Esophagus mucosa (tissue), 1 donor: ENCODE measurements at places on chromosomes 4 and X.

- ATAC-seq, result no peak
Measured at GRCh38 chrX:45437186-45437585, 236.5 kb upstream of the DIPK2B start.

- ATAC-seq, result peak; percentile 70
Measured at GRCh38 chrX:56803850-56804681, 75.0 kb downstream of the NBDY start.

GRCh38 chr4:185082561-185082960, 60.5 kb upstream of the SLC25A4 start:
- no peak for ATAC-seq

DNA sequence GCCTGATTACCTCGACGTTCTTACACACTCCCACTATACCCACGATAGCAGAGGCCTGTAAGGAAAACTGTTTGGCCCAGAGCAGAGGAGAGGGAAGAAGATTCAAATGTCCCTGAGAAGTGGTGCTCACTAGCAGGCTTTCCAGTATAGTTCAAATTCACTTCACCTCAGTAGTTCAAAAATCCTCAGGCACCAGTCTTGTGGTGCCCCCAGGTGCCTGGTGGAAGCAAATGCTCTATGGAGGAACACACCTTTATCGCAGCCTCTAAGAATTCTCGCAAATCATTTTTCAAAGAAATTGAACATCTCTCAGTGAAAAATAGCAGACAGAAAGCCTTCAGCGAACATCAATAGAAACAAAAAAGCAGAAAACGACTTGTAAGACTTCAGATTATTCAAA, 12.2 kb upstream of the MTMR1 start:
- peak; percentile 37 for ATAC-seq

GRCh38 chr4:93841803-93842345, 13.3 kb downstream of the ATOH1 start:
- ATAC-seq, result no peak

DNA sequence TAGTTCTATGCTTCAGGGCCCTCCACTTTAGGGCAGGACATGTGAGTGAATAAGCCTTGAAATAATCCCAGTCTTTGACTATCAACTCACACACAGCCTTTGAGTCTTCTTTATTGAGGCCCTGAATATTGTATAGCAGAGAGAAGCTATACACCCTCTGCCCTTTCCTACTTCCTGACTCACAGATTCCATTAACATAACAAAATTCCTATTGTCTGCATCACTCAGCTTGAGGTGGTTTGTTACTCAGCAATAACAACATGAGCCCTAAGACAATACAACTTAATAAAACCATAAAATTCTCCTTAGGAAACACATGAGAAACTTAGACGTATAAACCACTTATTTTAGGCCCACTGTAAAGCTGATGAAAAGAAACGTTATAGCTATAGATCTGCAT, 680.3 kb upstream of the DIAPH2 start:
- ATAC-seq, result no peak

DNA sequence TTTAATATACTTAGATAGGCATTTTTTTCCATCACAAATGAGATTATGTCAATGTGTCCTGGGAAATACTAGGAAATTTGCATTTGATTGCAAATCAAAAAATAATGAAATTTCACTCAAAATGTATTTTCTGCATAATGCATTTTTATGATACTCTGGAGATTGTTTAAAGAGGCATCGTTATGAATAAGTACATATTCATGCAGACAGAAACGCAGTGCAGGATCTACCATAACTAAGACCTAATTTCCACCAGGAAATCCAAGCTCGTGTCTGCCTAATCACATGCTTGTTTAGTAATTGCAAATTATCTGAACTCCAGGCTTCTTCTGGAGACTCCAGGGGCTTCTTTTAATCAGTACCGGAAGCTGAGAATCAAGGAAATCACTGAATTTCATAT, 163.5 kb upstream of the MXRA5 start:
- ATAC-seq, result no peak

DNA sequence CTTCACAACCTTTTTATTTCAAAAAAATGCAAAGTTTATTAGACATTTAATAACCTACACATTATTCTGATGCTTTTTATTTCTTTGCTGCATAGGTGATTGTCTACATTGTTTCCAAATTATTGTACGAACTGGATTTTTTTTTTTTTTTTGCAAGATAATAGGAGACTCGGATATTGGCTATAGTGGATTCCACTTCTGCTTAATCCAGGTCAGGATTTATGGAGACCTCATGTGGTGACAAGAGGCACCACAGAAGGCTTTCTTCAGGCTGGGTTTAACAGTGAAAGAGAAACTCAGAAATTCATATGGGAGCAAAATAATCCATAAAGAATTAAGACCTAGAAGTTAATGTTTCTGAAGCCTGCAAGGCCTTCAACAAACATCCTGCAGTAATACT, 2.4 kb upstream of the SLIT2 start:
- ATAC-seq, result no peak

DNA sequence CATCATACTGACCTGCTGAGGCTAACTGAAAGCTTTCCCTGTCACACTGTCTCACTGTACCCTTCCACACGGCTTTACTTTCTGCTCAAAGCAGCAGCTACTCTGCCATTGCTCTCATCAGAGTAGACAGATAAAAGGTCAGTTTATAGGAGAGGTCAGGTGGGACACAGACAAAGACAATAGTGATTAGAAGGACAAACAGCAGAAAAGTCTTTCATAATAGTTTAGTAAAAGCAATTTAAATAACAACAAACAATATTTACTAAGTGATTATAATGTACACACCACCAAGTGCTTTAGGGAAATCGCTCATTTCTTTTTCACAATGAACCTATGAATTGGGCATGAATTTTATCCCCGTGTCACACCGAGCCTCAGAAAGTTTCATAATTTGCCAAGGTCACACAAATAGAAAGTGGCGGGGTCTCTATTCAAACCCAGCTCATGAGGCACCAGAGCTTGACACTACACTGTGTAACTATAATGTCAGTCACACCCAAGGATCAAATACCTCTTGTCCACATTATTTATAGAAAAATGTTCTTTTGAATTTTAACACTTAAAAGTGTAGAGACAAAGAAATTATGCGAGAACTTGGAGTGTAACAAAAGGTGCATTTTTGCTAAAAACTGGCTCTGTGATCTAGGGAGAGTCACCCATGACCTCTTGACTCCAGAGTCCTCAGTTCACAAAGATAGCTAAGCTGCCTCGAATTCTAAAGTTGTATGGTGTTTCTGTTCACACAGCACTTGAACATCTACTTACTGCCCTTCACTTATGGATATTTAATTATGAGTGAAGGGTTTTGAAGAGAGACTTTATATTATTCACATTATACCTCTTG, 24.5 kb upstream of the SORBS2 start:
- no peak for ATAC-seq

DNA sequence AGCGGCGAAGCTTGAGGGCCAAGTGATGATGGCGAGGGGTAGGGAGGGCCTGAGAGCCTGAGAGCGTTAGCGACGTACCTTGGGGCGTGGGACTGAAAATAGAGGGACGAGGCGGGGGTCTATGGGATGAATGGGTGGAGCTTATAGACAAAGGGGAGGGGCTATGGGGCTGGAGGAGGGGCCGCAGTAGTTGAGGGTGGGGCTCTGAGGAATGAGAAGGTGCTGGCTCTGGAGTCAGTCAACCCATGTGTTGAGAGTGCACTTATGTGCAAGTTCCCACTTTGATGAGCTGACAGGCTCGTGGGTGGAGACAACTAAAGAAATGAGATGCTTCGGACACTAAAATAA, 488 bp downstream of the TBC1D25 start:
- peak; percentile 66 for ATAC-seq

DNA sequence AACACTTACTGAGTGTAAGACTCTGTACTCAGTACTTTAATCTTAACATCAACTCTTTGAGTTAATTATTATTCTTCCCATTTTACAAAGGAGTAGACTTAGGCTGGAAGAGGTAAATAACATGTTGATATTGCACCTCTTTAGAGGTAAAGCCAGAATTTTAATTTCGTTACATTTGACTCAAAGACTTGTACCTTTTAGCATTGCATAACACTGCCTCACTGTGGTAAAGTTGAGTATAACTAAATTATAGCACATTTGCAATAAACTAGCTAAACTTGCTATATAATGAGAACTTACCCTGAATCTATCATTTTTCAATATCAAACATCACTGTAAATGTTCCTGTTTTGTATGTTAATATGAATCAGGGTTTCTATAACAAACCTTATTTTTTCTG, 218.5 kb downstream of the PRR32 start:
- ATAC-seq, result no peak

- peak; percentile 52 for ATAC-seq
Measured at GRCh38 chr4:168751263-168752225, 254.7 kb downstream of the PALLD start.

DNA sequence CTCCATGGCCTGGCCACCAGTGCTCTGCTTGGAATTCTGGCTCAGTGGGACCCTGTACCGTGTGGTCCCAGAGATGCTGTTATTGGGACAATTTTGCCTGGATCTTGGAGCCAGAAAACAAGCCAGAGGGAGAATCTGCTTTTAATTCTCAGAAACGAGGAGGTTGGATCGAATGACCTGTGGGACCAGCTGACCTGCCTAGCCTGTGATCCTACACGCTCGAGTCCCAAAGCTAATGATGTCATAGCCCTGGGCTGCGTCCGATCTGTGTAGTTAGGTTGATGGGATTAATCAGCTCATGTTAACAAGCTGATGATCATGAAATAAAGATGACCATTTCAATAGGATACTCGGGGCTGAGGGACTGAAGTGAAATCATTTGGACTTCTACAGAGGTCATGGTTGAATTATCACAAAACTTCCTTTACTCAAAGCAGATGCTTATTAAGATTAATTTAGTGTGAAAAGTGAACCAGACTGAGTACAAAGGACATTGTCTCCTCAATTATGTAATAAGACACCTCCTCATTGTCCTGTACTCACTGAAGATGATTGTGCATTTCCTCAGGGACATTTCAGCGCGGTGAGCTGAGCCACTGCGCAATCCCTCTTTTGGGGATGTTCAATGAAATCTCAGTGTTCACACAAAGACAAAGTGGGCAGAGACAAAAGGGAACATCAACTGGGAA, 51.9 kb upstream of the STX18 start:
- no peak for ATAC-seq

DNA sequence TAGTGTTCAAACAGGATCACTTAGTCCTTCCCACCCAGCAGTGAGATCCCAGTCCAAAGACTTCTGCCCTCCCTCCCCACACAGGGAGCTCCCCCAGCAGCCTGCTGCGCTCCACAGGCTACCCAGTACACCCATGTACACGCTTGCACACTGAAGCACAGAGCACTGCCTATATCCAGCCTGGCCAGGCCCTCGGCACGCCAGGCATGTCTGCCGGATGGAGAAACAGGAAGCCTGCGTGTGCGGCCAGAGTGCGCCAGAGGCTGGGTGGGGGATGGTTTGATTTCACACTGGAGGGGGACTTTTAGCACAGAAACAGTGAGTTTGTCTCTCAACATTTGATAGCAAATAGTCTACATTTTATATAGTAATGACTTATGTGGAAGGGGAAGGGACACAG, 833.5 kb upstream of the IGFBP7 start:
- ATAC-seq, result no peak

- no peak for ATAC-seq
Measured at GRCh38 chr4:171817026-171817425, 3.8 kb downstream of the GALNTL6 start.

DNA sequence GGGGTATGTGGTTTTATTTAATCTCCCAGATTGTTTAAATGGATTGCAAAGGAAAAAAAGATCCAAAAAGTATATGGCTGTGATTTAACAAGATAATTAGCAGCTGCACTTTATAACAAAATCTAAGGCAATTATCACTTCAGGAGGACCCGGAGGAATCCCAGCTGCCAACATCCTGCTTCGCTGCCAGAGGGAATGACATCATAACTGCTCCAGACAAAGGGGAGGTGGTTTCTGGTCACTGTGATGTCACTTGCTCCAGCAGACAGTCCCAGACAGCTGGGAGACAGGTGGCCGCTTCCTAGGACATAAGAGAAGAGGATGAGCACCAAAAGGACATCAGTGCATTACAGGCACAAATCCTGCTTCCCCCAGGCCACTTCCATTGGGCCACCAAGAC, 371.0 kb downstream of the BCOR start:
- ATAC-seq, result no peak

DNA sequence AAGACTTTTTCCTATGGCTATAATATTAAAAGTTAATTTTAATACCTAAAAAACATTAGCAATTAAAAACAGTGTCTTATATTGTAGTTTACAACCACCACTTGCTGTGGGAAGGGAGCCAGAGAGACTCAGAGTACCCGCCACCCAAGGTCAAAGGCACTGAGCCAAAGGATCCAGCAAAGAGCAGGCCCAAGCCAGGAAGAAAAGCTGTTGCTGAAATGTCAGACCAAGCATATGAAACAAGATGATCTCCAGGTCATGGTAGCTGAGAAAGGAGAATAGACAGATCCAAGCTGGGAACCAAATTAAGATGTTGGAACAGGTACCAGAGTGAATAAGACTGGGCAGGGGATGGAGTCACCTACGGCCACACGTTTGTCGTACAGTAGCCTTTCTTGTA, 18.8 kb upstream of the ATOH1 start:
- no peak for ATAC-seq

DNA sequence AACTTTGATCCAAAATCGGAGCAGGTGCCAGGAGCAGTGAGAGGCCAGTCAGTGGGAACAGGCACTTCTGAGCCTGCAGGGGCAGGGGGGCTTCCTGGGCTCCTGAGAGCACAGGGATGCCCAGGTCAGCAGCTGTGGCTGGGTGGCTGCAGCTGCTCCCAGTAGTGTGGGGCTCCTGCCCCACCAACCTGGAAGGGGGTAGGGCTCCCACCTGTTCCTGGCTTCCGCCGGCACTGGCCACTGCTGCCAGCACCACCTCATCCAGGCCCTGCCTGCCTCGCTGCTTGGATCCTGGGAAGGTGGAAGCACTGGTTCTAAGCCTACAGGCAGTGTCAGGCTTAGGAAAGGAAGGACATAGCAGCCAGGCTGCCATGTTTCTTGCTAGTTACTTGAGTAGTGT, 18.6 kb downstream of the GRK4 start:
- ATAC-seq, result no peak

DNA sequence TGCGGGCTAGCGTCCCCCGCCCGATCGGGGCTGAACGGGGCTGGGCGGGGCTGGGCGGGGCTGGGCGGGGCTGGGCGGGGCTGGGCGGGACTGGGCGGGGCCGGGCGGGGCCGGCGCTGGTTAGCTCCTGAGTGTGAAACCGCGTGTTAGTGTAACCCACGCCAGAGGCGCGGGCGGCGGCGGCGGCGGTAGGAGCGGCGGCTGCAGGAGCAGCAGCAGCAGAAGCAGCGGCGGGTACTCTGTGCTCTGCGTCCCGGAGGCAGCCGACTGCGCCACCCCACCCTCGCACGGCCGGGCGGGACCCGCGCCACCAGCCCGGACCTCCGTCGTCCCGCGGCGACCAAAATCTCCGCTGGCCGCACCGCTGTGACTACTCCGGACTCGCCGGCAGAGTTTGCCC, 128.1 kb downstream of the LAS1L start:
- ATAC-seq, result peak; percentile 23

GRCh38 chrX:109623997-109624396, 975 bp downstream of the KCNE5 start:
- no peak for ATAC-seq

DNA sequence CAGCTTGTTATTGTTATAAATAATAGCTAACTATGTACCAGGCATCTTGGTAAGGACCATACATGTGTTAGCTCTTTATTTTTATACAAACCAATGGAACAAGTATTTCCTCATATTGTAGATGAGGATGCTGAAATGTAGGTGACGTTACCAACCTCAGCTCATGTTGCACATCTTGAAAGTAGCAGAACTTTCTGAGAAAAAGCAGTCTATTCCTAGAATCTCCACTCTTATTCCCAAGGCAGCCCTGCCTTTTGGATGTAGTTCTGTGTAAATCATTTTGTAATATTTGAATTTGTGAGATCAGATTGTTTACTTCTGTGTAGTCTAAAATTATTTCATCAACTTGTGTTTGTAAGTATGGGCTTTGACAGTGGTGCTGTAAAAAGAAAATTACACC, 5.3 kb downstream of the FHDC1 start:
- no peak for ATAC-seq
